ENCODE measurements at places on chromosomes 5 and 9.

- DNase-seq: no peak
These were observed 272.2 kb downstream of the BNC2 start for GRCh38 chr9:16598316-16598715.

DNA sequence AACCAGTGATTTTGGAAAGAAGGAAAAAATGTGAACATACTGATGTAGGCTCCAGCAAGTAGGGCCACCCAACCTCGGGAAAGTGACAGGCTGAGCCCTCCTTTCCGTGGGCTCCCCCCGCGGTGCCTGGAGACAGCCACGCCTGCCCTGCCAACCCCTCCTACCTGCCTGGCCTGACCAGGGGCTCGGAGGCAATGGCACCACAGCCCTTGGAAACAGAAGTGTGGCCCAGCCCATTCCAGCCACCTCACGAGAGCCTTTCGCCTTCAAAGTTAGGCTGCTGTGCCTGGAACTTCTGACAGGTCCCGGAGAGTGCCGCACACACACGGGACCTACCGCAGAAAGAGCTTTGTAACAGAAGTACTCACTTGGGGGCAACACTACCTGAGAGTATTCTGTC, 49.5 kb upstream of the LRRC14B start:
- no peak for DNase-seq

- no peak for DNase-seq
These were observed 35.4 kb downstream of the PRLR start for GRCh38 chr5:35194635-35195471.

GRCh38 chr5:114686356-114686755, 324.5 kb downstream of the KCNN2 start:
- DNase-seq: no peak

GRCh38 chr5:54820346-54821134, 164.9 kb downstream of the ESM1 start:
- DNase-seq: no peak

DNA sequence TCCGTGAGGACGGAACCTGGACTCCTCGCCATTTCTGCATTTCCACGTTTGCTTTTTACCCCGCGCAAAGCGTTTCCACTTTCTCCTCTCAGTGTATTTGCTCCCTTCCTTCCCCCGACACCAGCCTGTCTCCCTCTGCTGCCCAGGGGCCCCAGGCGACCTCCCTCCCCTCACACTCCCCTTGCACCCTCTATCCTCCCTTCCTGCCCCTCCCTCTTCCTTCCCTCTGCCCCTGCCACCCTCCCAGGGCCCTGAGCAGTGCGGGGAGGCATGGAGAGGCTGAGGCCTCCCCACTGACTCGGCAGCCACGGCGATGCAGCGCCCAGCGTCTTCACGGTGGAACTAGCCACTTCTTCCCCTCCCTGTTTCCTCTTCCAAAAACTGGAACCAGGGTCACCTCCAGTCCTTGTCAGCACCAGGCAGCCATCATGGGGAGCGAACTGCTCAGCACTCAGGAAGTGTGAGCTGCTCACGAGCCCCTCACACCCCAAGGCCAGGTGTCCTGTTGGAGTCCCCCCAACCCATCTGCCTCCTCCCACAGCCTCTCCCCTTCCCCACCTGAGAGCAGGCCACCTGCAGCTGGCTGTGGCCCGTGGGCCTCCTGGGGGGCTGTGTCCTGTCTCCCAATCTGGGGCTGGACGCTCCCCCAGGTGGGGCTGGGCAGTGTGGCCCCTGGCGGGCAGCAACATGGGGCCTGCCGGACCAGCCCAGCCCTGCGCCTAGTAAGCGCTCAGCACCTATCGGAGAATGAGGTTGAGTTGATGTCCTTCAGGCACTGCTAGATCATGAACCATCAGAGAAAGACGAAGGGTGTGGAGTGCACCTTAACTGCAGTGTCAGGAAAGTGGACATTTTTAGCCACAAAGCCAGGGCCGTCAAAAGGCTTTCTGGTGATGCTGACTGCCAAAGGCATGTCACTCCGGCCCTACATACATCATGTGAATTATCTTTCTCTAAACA, 17.5 kb downstream of the UBE2QL1 start:
- DNase-seq: no peak
